Gastrocnemius medialis (tissue), 4 donors: ENCODE measurements at places on chromosomes 1 and 21.

DNA sequence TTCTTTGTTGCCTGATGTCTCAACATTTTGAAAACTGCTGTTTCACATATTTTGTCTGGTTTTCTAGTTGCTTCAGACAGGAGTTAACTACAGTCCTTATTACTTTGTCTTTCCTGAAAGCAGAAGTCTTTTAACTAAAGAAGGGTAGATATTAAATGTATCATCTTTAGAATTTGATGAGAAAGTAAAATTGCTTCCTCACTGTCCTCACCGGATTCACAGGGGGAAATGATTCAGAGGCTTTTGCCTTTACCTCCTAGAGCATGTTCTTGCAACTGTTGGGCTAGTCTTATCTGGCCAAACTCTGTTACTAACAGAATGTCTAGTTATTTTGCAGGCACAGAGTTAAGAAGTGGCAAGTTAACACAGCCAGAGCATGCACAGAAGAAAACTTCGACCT is 107.2 kb upstream of the VAV3 start:
- DNase-seq = no peak

- no peak for DNase-seq
Measured at GRCh38 chr1:42877380-42877779, 31.0 kb downstream of the ZNF691 start.

GRCh38 chr1:206686478-206687249 is 2.0 kb downstream of the MAPKAPK2 start:
- DNase-seq = no peak

DNA sequence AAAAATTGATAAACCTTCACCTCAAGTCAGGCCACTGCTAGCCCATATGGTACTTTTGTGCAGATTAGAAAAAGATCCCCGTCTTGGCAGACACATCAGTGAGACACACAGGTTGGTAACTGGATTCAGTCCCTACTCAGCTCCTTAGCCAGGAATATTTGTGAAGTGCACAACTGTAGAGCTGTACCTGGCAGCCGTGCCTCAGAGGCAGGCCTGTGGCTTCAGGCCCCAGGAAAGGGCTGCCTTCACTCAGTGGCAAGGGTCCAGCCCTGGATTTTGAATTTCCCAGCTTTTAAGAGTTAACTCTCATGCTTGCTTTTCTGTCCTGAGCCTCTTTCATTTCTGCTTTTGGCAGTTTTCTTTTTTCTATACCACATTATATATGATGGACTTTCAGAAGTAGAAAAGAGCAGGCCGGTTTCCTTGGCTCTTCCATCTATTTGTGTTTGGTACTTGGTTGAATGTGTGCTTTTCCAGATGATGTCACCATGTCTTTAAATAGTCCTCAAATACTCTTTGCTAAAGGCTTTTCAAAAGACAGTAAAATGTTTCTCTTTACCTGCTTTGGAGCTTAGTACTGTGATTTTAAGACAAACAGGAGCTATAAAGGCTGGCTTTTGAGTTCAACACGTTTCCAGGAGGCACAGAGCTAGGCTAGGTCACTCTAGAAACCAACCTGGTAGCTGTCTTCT is 186.6 kb downstream of the AK5 start:
- no peak for DNase-seq

GRCh38 chr21:44868707-44869106 is 4.8 kb downstream of the PTTG1IP start:
- DNase-seq = no peak

DNA sequence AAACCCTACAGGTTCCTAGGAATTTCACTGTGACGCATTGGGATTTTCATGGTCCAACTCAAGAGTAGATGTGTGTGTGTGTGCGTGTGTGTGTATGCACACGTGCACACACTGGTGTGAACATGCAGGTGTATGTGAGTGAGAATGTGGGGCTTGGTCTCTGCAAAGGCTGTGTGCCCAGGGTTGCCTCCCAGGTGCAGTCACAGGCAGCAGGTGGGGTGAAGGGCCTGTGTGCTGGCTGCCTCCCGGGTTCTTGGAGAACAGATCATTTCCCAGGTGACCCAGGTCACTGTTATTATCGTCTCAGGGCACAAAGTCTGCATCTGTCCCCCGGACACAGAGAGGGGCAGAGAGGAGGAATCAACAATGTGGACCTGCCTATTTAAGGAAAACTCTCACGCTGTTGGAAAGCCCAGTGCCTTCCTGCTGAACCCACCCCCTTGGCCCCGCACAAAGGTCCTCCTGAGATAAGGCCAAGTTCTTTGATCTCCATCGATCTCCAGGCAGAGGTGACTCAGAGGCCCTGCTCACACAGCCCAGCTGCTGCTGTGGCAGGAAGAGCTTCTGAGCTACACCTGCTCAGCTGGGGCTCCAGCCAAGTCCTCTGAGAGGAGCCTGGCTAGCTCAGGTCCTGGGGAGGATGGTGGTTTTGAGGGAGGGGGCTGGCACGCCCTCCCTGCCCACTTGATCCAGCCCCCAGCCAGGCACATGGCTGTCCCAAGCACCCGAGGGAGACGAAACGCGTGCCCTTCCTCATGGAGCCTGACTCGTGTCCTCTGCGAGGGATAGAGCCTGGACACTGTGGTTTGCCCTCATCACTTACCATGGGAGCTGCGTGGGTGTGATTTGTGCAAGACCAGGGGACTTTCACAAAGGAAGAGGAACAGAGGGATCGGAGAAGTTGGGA is 134.0 kb upstream of the ARHGEF16 start:
- no peak for DNase-seq

GRCh38 chr21:45830720-45831366 is 150.7 kb upstream of the COL6A1 start:
- no peak for DNase-seq

DNA sequence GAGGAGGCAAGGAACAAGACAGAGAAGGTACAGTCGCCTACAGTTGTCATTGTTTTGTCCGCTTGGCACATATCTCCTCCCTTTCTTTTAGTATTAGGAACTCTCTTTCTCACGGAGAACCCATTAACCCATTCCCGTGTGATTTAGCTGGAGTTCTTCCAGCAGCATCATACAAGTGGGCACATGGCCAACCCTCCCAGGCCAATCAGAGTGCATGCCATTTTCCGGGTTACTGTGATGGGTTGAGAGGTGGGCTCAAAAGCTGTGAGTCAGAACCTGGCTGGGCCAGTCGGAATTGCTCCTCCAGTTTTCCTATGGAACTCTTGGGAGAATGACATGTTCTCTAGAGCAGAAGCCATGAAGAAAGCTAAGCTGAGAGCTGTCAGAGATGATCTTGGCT is 83.1 kb upstream of the SOD1 start:
- no peak for DNase-seq

DNA sequence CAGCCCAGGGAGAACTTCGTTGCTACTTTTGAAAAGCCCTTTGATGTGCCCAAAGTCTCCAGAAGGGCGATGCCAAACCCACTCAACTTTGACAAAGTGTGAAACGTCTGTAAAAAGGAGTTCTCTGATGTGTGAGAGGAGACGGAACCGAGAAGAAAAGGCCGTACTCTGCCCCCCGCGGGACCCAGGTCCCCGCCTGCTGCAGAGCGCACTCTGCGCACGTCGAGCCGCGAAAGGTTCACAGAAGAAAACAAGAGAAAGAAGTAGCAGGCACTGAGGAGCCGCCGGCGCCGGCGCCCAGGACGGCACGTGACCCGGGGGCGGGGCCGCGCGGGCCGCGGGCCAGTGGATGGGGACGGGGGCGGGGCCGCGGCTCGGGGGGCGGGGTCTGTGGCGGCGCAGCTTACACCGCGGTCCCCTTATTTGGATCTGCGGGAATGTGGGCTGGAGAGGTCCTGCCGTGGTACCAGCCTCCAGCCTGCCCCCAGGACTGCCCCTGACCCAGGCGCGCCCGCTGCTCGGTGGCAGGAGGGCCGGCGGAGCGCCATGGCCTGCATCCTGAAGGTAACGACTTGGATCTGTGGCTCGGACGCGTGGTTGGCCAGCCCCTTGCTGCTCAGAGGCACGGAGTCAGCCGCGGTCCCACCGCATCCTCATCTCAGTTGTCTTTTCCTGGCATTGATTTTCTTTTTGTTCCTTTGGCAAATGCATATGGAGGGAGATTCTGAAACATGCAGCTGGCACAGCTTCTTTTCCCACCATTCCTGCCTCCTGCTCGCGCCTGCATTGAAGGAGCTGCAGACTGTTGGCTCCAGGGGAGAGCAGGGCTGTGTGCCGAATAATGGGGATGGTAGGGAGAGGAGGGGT is at the start of gene ST6GALNAC3:
Gene ST6GALNAC3 (plus strand): TSS at position 426 of the 867 bp plus-strand sequence.
- peak; percentile 57 for DNase-seq

GRCh38 chr1:69528376-69528775 is 39.3 kb upstream of the LRRC7 start:
- DNase-seq = no peak

DNA sequence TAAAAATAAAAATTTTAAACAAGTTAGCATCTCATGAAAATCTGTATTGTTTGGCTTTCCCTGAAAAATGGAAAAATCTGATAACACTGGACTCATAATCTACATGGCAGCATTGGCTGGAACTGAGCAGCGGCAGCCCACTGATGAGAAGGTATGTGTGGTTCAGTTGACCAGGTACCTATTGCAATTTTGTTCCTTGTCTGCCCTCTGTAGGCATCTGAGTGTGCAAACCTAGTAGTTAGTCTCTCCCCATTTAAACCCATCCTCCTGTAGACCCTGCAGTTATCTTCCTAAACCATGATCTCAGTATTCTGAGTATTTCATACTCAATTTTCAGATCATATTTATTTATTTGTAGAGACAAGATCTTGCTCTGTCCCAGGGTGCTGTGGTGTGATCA is 59.4 kb upstream of the SERBP1 start:
- DNase-seq = no peak

DNA sequence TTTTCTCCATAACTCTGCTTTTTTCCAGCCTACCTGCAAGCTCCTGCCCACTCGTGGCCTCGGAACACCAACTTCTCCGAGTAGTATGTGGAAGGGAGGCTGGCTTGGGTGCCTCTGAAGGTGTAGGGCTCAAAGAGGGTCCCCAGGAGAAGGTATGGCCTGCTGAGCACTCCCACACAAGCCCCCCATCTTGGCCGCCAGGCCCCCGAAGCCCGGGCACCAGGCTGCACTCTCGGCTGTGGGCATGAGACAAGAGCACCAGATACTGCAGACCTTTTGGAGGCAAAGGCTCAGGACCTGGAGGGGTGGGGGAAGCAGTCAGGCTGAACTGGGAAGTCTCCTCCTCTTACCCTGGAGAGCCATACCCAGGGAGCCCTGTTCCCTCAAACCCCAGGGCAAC is 1.7 kb downstream of the ZNF692 start:
- no peak for DNase-seq

- no peak for DNase-seq
Measured at GRCh38 chr21:15252431-15252830, 187.6 kb upstream of the NRIP1 start.

- no peak for DNase-seq
Measured at GRCh38 chr1:161235957-161236775, 1.8 kb downstream of the NR1I3 start.

GRCh38 chr1:97160818-97161217 is 439.2 kb downstream of the PTBP2 start:
- DNase-seq = no peak

- DNase-seq = no peak
Measured at GRCh38 chr21:39097335-39097861, 85.9 kb downstream of the PSMG1 start.

DNA sequence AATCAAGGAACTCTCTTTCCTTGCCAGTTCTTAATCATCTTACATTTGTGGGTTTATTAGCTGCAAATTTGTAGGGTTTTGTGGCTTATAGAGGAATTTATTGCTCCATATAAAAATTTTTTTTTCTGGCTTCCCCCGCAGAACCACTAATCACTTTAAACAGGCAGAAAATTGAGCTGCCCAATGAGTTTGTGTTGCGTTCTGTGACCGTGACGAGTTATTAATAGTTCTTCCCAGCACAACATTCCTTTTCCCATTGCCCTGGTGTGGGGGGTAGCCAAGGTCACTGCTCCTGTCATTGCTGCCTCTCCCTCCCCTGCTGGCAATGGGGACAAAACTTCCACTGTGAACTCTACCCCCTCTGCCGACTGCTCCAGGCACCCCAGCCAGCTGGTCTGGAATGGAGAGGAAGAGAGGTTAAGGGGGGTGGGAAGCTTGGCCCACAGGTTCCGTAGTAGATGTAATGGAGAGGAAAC is 55.1 kb downstream of the UBE2T start:
- DNase-seq = peak; percentile 26

DNA sequence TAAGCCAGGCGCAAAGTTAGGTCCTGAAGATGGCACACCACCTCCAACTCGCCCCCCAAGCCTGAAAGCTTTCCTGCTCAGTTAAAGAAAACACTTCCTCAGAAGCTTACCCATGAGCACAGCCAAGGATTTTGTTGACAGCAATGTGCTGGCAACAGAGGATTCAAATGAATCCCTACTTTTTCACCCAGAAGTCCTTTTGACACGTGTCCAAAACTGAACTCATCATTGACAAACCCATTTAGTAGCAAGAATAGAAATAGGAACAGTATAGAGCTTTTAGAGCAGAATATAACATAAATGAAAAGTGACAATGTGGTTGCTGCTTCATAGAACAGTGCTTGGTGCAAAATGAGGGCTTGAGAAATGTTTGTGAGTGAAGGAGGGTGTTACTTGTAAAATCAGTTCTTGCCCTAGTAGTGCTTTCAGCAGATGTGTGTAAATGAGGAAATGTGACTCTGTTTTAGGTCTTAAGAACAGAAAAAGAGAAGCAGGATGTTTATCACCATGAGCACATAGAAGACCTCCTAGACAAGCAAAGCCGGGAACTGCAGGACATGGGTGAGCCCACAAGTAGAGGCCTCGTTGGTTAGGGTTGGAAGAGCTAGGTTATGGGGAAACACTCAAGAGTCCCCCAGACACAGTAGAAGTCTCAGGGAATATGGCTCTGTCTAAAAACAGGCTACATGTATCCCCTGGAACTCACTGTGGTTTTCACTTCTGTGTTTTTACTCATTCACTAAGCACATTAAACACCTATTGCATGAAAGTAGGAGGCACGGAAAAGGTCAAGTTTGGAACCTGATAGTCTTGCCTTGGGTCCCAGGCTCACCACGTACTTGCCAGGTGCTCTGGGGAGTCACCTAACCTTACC is 48.6 kb upstream of the TMEM125 start:
- DNase-seq = no peak

GRCh38 chr1:22485431-22485830 is 33.8 kb downstream of the ZBTB40 start:
- DNase-seq = no peak

DNA sequence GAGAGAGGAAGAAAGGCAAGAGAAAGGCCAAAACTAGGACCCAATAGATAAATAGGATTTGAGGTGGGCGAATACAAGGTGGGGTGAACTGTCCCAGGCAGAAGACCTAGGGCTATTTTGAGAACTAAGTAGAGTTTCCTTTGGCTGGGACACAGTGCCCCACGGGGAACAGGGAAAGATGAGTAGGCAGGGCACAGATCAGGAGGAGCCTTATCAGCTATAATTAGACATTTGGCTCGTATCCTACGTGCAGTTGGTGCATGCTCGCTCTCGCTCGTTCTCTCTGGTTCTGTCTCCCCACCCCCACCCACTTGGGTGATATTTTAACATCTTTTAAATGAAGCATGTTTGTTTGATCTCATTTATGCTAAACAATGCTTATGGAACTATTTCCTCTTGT is 235.0 kb upstream of the JUN start:
- peak; percentile 82 for DNase-seq

DNA sequence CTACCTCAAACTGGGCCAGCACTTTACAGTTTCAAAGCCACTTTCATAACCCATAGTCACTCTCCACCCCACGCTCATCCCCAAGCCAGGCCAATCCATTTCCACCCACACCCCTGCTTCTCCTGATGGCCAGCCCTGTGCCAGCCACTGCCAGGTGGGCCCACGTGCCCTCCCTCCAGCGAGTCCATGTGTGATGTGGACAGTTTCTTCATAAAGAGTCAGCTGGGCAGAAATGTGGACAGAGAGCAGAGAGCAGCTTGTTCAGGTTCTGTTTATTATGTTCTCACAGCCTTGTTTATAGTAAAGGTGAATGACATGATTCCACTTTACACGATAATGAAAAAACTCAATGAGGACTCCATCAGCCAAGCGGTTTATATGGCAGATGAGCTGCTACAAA is 37.4 kb upstream of the RGS16 start:
- DNase-seq = no peak
